ENCODE measurements at places on chromosomes 4 and X. TPM values are rescaled to one million over a fixed set of nuclear protein-coding genes. Genes with fewer than 3 reads are reported as not detected.

The NDST3 gene
- total RNA-seq = not detected

The TSPAN6 gene
- total RNA-seq = 24.3 TPM

The RNF113A gene
- 14.5 TPM for total RNA-seq

The OTC gene
- 0.63 TPM for total RNA-seq

The CENPC gene
- total RNA-seq = 14.2 TPM

The GPR34 gene
- 6.3 TPM for total RNA-seq

The LRAT gene
- 0.28 TPM for total RNA-seq

The TCEAL7 gene
- 0.19 TPM for total RNA-seq

The SORCS2 gene
- total RNA-seq = 1.7 TPM

The PDE6B gene
- total RNA-seq = 2.8 TPM

The HS3ST1 gene
- total RNA-seq = 0.87 TPM

The KDR gene
- total RNA-seq = 4.3 TPM

The KLB gene
- 4.6 TPM for total RNA-seq

The S100P gene
- 1.7 TPM for total RNA-seq

The TMPRSS11B gene
- total RNA-seq = not detected

The GAGE13 gene
- not detected for total RNA-seq

The SYP gene
- 4.4 TPM for total RNA-seq

The CTAG2 gene
- not detected for total RNA-seq

The CT47B1 gene
- not detected for total RNA-seq

The MAGED2 gene
- total RNA-seq = 36.8 TPM

DNA sequence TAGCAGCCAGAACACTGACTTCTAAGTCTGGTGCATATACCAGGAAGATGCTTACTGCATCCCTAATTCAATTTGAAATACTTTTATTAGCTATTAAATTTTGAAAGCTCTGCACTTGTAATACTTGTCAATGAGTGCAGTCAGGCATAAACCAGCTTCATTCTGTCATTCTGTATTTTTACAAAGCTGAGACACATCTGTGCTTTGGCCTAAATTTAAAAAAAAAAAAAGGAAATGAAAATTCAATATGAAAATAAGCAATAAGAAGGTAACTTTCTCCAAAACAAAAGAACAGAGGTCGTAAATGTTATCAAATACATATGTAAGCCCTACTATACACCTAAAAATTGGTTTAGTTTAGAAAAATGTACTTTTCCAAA lies 7.0 kb downstream of the SMIM14 start:
- no peak for DNase-seq

DNA sequence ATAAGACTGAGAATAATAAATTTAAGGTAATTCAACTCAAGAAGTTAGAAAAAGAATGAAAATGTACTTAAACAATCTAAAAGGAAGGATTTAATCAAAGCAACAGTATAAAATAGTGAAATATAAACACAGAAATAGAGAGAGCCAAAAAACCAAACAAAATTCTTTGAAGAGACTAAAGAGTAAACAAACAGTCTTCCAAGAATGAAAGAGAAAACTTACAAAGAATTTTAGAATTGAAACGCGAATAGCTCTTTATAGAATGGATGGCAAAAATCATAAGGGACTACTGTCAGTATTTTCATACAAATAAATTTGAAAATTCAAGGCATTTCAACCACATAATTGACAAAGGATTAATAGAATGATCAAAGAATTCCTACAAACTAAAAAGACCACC lies 41.7 kb downstream of the VEGFC start:
- DNase-seq = no peak

GRCh38 chrX:55102754-55103153 lies 13.9 kb downstream of the PAGE2 start:
- no peak for DNase-seq

DNA sequence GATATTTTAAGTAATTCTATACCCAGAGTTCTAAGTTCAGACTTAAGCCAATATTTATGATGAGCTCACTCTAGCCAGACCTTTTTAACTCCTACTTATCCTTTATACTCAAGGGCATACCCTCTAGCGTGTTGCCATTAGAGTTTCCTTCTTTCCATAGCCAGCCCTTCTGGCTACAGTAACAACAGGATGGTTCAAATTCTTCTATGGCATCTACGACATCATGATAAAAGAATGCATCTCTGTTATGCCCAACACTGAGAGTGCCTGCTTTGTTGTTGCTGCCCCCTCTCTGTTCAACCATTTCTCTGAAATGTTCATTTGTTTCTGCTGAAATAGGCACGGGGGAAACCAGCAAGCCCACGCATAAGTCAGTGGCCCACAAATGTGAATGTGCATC lies 104.5 kb downstream of the UBE2NL start:
- no peak for DNase-seq

DNA sequence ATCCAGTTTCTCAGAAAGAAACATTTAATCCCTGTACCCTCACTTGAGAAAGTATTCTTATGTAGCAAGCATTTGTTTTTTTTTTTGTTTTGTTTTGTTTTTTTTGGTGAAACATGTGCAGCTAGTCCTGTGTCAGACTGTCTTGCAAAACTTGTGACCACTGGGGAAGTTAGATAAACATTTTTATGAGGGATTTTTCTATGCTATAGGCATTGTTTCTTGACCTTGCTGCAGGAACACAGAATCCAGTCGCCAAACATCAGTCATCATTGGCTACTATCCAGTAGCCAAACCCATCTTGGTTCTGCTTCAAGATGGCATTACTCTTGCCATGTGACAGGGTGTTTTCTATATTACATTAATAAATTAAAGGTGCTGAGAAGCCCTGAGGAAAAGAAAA lies 7.7 kb upstream of the MAPK10 start:
- DNase-seq = no peak

DNA sequence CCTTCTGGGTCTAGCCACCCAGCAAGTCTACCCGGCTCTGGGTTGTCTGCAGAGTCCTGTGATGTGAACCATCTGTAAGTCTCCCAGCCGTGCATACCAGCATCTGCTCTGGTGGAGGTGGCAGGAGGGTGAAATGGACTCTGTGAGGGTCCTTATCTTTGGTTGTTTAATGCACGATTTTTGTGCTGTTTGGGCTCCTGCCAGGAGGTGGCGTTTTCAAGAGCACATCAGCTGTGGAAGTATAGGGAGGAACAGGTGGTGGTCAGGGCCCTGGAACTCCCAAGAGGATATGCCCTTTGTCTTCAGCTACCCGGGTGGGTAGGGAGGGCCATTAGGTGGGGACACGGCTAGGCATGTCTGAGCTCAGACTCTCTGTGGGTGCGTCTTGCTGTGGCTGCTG lies 66.5 kb upstream of the ZFP42 start:
- no peak for DNase-seq

DNA sequence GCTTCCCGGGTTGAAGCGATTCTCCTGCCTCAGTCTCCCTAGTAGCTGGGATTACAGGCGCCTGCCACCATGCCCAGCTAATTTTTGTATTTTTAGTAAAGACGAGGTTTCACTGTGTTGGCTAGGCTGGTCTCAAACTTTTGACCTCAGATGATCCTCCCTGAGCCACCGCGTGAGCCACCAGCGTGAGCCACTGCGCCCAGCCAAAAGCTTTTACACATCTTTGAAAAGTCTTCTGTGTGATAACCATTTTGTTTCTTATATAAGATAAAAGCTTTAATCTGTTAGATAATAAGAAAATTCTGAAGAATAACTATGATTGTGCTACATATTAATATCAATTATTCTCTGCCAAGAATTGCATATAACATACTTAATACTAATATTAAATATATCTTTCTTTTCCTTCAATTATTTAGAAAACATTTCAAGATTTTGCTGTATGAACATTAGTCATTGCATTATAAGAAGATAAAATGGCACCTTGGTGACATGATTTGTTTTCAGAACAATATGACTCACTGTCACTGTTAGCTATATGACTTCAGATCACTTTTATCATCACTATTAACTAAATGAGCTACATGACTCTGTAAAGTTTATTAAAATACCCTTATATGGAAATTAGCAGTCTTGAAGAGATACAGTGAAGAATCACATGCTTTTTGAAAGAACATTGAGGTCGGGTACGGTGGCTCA lies 33.4 kb downstream of the RUFY3 start:
- DNase-seq = no peak

- no peak for DNase-seq
Measured at GRCh38 chr4:177761692-177762091, 319.5 kb upstream of the AGA start.

- no peak for DNase-seq
Measured at GRCh38 chr4:16206301-16206700, 20.0 kb downstream of the TAPT1 start.

- no peak for DNase-seq
Measured at GRCh38 chr4:9942921-9943600, 78.2 kb downstream of the SLC2A9 start.

GRCh38 chr4:61254406-61254805 lies 54.3 kb downstream of the ADGRL3 start:
- no peak for DNase-seq

DNA sequence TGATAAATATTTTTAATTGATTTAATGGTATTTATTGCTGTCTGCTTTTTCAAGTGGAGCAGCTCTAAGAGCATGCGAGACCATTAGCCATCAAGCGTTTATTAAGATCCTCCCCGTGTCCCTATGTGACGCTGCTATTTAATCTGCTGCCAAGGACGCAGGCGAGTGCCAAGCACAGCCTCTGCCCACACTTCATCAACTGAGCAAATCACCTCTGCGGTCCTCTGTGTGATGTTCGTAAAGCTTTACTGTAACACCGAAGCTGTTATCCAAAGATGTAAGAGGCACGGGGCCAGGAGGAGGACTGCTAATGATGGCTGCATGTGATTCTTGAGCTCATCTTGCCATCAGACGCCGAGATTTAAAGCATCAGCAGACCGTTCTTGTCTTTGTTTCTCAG lies 79.5 kb downstream of the STOX2 start:
- DNase-seq = no peak

DNA sequence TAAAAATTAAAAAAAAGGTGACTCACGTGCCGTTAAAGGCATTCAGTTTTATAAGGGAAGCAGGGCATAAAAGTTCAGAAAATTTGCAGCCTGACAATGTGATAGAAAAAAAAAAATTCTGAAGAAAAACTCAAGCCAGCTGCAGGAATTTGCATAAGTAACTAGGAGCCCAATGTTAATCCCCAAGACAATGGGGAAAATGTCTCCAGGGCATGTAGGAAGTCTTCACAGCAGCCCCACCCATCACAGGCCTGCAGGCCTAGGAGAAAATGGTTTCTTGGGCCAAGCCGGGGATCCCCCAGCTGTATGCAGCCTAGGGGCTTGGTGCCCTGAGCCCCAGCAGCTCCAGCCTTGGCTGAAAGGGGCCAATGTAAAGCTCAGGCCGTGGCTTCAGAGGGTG lies 31.2 kb downstream of the CHM start:
- DNase-seq = no peak

- DNase-seq = no peak
Measured at GRCh38 chrX:133794126-133794525, 191.3 kb downstream of the GPC3 start.

- DNase-seq = no peak
Measured at GRCh38 chr4:124828382-124828781, 115.8 kb upstream of the ANKRD50 start.

DNA sequence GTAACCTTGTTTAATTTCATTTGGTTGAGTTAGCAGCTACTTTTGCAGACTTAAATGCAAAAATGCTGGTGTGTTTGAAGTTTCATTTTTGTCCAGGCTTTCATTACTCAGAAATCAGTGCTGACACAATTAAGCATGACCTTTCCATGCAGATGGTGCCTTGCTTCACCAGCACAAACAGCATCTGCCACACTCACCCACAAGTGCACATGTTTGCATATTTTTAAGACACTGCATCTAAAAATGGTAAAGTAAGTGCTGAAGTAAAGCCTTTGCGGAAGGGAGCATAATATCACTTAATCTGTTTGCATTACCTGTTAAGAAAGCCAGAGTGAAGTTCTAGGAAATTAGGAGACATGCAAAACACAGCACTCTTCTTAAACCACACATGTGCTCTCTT lies 7.3 kb upstream of the DAPP1 start:
- DNase-seq = no peak

- DNase-seq = no peak
Measured at GRCh38 chr4:5863461-5864113, 29.3 kb downstream of the CRMP1 start.

DNA sequence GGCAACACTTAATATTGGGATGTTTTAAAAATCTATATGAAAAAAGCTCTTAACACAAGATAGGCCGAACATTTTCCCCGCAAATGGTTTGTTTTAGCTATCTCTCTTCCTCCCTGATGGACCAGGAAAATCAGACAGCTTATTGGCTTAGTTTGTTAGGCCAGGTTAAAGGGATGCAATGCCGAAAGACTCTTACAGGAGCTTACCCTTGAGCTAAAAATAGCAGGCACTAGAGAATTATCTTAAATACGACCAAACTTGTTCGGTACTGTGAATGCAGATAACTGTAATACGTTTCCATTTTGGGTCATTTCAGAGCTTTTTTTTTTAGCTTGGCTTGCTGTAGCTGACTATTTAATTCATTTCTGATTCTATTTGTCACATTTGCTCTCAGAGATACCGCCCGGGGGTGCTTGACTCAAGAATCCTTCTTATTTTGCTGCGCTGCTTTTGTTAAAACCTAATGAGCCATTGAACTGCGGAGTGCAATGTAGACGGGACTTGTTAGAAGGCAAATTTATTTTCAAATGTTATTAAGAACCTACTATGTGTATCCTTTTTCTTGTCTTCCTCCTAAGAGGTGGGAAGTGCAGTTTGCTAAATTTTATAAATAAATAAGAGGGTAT lies 23.3 kb downstream of the PPARGC1A start:
- no peak for DNase-seq

DNA sequence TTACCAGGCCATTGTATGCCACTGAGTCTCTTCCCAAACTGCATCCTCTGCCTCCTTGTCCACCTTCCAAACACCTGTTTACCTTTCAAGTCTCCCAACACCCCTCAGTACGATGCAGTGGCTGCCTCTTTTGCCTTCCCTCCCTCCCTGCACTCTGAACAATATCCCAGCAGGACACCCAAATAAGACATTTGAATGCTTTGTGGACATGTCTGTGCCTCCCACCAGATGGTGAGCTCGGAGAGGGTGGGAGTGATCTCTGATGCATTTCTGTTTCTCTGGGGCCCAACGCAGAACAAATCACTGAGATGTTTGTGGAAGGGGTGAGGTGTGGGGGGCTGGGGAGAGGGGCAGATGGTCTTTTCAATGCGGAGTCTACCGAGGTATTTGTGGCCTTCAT lies 33.4 kb downstream of the PJA1 start:
- DNase-seq = no peak

- no peak for DNase-seq
Measured at GRCh38 chrX:64093761-64094160, 111.7 kb downstream of the AMER1 start.

- peak; percentile 82 for DNase-seq
Measured at GRCh38 chr4:152935631-152936445, at the start of gene FHDC1. FHDC1 (plus strand) TSS chr4:152936323; CDS start chr4:152943058, 6,735 bp downstream.
